Esophagus squamous epithelium (tissue), 5 donors: ENCODE measurements at places on chromosomes 12 and 14.

GRCh38 chr12:97767347-97767746, 304.7 kb downstream of the RMST start:
- no peak for DNase-seq

- DNase-seq = no peak
These were observed 294 bp downstream of the SAMD15 start for GRCh38 chr14:77377502-77377844.

- no peak for DNase-seq
These were observed 44.5 kb downstream of the CORO1C start for GRCh38 chr12:108686780-108687179.

GRCh38 chr14:65062096-65063075, 39.9 kb downstream of the MAX start:
- no peak for DNase-seq

- DNase-seq = no peak
These were observed 188.2 kb downstream of the PLCZ1 start for GRCh38 chr12:18549598-18549997.

DNA sequence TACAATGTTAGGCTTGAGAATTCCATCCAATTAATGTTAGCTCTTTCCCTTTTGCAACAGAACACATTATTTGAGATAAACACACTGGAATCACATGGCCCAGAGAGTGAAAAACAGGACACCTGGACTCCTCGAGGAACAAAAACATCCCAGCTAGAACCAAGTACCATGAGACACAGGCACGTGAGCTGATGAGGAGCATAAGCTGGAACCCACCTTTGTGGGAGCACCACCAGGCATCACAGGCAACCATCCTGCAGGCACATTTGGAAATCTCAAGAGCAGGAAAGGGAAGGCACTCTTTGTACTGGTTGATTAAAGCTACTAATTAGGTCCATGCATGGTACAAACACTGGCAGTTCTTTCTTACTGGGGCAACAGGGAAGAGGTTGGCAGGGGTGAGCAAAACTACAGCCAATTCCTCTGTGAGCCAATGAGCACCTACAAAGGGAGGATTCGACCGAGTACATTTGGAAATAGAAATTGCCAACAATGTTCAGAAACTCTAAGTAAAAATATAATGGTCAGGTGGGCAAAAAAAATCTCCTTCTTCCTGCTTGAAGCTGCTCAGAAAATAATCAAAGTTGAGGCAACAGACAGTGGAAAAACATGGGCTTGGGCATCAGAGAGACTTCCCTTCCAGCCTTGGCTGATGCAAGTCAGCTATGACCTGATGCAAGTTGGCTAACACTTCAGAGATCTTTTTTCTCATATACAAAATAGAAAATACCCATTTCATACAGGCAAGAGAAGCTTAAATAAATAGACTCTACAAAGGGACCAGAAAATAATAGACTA, 216.7 kb downstream of the NUAK1 start:
- no peak for DNase-seq

GRCh38 chr14:94048691-94049624, 22.8 kb downstream of the OTUB2 start:
- DNase-seq = no peak

GRCh38 chr14:91284791-91285548, 40.5 kb upstream of the GPR68 start:
- no peak for DNase-seq

GRCh38 chr14:29892327-29892726, 35.3 kb downstream of the PRKD1 start:
- DNase-seq = no peak

- no peak for DNase-seq
These were observed 33.1 kb upstream of the COL2A1 start for GRCh38 chr12:48037267-48037915.

DNA sequence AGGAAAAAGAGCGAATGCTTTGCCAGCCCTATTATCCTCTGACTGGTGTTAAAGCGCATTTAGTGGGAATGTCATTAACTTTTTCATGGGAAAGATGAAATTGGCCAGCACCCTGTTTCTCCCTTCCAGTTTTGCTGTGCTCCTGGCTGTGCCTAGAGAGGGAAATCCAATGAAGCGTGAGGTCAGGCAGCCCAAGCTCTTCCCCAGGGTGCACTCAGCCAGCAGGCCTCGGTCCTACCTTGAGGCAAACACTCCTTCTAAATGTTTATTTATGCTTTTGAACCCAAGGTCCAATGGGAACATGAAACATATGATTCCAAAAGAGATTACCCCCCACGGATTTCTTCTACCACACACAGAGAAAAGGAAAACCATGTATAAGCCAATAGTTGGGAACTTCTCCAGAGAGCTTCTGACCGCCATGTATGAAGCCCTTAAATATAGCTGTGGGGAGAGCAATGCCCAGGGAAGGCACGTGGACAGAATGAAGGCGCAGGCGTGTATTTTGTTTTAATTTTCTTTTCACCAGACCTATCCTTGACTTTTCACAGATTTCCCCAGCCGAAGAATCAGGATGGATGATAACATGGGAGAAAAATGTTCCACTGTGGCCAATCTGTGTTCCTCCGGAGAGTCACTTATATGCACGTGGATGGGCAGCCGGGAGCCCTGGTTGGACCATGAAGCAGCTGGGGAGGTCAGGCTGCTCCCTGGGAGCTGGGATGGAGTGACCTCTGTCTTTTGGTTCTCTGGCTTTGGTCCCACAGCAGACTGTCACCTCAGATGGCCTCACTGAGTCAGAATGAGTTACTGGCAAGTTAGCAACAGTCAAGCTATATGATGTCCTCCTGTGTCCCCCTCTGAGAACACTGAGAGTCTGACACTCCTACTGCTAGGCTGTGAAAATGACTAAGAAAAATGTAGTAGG, 37.3 kb downstream of the GPR135 start:
- DNase-seq = no peak

- no peak for DNase-seq
These were observed 265.3 kb upstream of the TBX3 start for GRCh38 chr12:114949058-114949820.

GRCh38 chr14:92486881-92487280, 26.7 kb upstream of the RIN3 start:
- no peak for DNase-seq

DNA sequence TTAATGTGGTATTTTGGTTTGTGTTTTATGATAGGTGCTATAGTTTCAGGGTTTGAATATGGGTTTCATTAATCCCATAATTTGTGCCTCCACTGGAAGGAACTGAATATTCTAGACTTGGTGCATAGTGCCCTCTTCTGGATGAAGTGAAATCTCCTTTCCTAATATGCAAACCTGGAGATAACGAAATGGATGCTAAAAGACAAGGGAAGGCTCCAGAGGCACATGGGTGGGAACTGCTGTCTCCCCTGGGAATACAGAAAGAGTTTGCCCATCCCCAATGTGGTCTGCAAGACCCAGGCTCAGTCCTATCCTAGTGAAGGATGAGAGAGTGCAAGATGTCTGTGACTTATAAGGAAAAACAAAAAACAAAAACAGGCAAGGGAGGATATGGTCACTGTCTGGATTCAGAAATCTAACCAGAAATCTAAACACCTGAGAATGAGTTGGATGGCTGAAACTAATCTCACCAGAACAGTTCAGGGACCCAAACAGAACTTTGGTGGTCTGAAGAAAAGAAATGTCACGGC, 142.3 kb upstream of the TMPO start:
- DNase-seq = no peak

DNA sequence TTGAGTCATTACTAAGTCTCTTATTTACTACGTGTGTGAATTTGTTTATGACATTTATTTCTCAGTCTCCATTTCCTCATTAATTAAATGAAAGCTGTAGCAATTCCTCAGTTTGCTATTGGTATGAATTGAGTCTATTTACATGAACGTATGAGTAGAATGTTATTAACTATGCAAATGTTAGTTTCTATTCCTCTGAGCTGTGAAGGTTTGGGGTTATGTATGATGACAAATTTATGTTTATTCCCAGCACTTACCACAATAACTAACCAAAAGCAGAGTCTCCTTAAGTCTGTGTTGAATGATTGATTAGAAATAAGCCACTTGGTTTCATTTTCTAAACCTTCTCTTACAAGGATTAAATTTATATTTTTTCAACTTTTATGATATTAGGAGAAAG, 1340.9 kb downstream of the FSCB start:
- no peak for DNase-seq

- DNase-seq = no peak
These were observed 14.1 kb downstream of the CYP46A1 start for GRCh38 chr14:99698236-99698635.

- no peak for DNase-seq
These were observed 11.3 kb upstream of the SCFD1 start for GRCh38 chr14:30610787-30611343.

GRCh38 chr12:122917507-122918121, 21.7 kb upstream of the VPS37B start:
- DNase-seq = no peak

DNA sequence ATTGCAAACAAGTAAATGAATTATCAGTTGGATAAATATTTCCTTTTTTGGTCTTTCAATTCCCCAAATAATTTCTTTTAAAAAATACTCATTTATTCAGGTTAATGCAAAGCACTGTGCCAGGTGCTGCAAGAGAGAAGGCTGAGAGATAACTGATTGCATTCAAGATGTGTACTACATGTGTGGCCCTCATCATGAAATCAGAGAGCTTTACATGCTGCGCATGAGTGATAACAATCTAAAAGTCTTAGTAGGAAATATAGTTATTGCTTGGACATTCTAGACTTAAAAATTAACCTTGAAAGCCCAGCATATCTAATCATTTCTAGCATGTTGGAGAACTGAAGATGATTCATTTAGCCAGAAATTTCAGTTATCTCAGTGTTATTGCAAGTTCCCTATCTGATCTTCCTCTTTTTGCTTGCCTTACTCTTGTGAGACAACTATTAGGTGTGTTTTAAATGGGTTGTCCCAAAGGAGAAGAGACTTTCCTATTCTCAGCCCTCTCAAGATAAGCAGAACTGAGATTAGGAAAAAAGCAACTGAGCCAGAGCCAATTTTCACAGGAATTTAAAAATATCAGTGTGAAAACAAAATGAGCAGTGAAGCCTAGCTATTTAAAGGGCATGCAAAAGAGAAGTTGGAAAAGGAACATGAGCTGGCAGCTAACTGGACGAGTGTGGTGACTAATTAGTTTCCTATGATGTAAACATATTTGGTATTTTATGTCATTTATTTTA, 60.9 kb downstream of the PLEKHA5 start:
- DNase-seq = no peak

GRCh38 chr12:132275110-132275531, 54.3 kb downstream of the GALNT9 start:
- DNase-seq = no peak

DNA sequence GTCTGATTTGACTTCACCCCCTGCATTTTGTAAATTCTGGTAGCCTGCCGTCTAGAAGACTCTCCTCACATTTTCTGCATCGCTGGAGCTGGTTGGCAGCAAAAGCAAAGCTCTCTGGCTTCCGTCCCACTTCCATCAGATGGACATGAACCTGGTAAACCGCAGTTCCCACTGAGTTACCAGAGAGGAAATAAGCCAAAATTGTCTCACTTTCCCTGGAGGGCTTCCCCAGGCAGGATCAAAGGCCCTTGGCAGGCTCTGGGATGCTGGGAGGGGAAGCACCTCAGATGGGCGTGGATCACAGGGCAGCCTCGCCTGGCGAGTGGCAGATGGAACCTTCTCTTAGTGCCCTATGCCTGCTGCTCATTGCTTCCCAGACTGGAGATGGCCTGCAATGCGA, 243.5 kb downstream of the TMEM132C start:
- no peak for DNase-seq

DNA sequence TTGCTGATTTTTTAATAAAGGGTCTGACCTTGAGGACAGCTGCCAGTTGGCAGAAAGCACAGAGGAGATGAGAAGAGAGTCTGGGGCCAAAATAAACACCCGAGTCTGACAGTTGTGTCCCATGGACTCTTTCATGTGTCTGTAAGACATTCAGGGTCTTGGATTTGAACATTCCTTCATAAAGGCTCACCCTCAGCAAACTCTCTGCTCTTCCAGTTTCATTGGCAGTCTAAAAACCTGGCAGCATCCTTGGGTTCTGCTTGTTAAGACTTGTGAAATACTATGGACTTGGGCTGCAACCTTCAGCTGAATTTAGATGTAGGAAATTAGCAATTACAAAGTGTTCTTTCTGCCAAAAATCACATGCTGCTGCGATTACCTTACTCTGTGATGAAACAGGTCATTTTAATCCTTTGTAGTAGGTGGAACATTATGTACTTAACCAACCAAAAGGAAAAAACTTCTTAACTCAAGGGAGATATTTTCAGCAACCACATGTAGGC, 32.0 kb upstream of the LMNTD1 start:
- DNase-seq = no peak

DNA sequence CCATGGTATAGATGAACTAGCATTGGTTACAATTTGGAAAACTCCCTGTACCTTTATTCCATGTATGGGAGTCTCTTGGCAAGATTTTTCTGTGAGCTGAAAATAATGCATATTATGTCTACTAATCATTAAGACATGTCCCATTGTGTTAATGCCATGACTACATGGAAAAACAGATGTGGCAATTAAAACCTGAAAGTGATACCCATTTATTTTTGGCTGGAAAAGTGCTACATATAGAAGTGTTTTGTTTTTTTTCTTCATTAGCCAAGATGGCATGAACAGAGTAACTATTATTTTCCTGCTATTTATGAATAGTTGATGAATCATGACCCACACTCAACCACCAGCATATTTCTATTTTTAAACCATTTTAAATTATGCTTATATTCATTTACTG, 58.2 kb downstream of the ALG10B start:
- DNase-seq = no peak

- no peak for DNase-seq
These were observed 14.4 kb downstream of the POLE2 start for GRCh38 chr14:49673586-49673985.

DNA sequence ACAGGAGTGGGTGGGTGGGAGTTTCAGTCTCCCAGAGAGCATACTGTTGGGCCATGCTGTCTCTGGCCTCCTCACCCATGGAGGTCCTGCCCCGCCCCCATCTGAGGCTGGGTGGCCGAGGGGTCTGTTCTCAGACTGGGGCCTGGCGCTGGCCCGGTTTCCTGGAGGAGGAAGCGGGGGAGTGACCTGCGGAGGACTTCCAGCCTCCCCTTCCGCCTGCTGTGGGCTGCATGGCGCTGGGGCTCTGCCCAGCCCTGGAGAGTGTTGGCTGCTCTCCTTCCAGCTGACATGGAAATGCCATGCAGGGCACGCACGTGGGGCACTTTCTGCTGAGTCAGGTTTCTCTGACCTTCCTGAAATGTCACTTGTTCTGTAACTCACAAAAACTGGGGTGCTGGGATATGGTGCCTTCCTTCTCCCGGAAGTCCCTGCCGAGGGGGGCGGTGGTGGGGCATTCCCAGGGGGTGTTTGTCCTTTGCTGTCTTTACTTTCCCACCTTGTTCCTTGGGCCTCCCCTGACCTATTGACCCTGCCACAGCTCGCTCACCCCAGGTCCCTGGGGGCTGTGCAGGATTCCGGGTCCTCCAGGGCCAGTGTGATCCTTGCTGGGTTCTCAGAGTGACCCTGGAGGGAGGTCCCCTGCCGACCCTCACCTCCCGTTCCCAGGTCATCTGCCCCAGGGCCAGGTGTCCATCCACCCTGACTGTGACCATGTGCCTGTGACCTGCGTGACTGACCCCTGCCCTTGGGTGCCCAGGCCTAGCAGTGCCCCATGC, 23.6 kb downstream of the PACS2 start:
- DNase-seq = no peak

GRCh38 chr12:67757651-67758050, 109.1 kb downstream of the DYRK2 start:
- DNase-seq = no peak

GRCh38 chr14:105171004-105171673, 2.6 kb upstream of the JAG2 start:
- no peak for DNase-seq
